ENCODE measurements at places on chromosomes 7 and 10.

- DNase-seq = no peak
These were observed 23.8 kb upstream of the CHN2 start for GRCh38 chr7:29170781-29171180.

- no peak for DNase-seq
These were observed 183.4 kb downstream of the PTPN20 start for GRCh38 chr10:47094636-47095035.

DNA sequence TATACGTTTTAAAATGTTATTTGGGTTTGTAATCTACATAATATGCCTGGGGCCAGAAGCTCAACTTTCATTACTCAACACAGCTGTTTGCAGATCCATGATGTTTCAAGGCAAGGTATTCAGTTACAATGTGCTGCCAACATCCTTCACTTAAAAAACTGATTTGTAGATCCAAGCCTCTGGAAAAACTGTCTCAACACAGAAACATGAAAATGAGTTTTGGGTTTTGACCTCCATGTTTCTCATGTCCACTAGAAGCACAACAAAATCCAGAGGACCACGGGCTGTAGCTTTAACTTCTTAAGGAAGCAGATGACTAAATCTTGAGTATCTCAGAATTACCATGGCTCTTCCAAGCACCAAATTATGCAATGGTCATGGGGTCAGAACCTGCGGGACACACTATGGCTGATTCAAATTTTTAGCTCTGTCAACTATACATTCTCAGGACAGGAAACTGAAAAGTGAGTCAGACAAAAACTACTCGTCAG lies 247.1 kb upstream of the GRB10 start:
- DNase-seq = no peak

DNA sequence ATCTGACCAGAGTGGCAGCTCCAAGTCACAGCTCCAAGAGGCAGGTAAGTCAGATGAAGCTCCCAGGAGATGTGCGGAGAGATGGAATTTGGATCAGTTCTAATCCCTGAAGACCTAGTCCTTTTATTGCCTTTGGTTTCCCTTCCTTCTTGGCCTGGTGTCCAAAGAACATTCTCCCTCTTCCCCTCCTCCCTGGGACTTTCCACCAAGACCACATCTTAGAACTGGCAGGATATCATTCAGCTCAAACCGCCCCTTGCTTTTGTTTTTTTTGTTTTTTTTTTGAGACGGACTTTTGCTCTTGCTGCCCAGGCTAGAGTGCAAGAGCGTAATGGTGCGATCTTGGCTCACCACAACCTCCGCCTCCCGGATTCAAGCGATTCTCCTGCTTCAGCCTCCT lies 190.8 kb downstream of the GFRA1 start:
- DNase-seq = no peak

- no peak for DNase-seq
These were observed 13.4 kb downstream of the NOM1 start for GRCh38 chr7:156962897-156963296.
